Epithelial cell of alveolus of lung (primary cell): ENCODE measurements at places on chromosomes 4 and X. TPM values are rescaled to one million over a fixed set of nuclear protein-coding genes. Genes with fewer than 3 reads are reported as not detected.

HELT gene
- total RNA-seq = not detected in 2 replicates

SPANXB1 gene
- not detected in 2 replicates for total RNA-seq

TMSB15A gene
- 19.2 and 26.8 TPM in 2 replicates for total RNA-seq

ENPP6 gene
- total RNA-seq = under 0.01 and 0.13 TPM in 2 replicates
